ENCODE measurements at places on chromosomes 2 and 18.

GRCh38 chr18:60372132-60372531, 443 bp downstream of the MC4R start:
- DNase-seq = no peak

DNA sequence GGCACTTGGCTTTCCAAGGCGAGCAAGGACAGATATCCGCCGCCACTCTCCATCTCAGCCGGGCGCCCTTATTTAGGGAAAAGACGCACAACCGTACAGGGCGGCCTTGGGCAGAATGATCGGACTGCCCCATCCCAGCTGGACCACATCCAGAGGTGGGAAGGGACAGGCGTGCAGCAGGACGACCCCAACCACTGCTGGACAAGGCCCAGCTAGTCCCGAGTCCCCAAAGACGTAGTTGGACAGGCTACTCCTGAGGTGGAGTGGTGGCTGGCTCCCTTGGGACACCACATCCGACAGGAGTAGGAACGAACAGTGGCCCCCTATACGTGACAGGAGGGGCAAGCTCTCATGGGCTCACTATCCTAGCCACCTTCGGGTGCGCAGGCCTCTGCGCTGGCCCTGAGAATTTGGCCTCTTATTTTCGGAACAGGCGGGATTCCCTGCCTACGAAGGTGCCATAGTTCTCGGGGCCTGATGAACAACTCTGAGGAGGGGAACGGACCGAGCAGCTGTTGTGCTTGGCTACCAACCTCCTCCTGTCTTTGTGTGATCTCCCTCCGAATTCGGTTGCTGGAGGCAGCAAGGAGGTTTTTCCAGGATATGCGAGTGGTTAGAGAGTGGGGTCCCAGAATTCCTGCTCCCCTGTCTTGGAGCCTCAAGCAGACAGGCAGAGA, 2.3 kb downstream of the FEV start:
- DNase-seq = peak; percentile 33

DNA sequence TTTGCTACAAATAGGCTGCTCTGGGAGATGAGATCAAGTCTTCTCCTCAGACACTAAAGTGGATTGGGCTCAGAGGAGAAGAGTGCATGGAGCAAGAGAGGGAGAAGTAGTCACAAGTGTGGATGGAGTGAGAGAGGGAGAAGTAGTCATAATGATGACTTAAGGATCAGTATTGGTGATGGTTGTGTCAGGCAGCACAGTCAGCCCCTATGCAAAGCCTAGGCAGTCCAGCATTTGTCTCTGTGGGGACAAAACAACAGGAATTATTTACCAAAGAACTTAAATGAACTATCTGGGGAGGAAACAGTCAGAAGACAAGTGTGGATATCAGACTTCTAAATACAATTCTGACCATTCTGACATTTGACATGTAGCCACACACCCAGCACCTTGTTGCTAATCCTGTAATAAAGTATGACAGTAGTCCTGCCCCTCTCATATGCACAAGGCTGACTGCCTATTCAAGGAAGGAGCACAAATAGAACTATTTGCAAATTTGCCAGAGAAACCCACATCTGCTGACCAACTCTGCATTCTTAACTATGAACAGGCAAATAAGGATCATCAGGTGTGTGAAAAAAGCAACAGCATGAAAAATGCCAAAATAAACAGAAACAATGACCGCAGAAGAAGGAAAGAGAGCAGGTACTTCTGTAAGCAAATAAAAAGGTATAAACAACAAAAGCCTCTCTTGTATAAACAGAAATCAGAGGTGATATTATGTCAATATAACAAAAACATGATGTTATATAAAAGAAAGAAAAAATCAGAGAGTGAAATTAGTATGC, 1597.9 kb upstream of the ACVR2A start:
- no peak for DNase-seq

GRCh38 chr2:45980161-45980865, 316.9 kb upstream of the EPAS1 start:
- no peak for DNase-seq

DNA sequence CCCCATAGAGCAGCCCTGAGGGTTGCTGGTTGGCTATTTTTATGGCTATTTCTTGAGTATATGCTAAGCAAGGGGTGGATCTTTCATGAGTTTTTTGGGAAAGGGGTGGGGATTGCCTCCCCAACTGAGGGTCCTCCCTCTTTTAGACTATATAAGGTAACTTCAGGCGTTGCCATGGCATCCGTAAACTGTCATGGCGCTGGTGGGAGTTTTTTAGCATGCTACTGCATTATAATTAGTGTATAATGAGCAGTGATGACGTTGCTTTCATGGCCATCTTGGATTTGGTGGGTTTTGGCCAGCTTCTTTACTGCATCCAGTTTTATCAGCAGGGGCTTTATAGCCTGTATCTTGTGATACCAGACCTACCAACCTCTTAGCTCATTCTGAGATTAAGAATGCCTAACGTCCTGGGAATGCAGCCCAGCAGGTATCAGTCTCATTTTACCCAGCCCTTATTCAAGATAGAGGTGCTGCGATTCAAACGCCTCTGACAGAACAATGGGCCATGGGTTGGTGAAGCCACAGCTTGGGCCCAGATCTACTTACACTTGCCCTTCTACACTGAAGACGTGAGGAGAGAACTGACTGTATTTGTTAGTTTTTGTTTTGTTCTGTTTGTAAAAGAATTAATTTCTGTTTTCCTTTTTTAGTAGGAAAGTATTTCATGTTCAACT, 53.8 kb upstream of the TMEM163 start:
- no peak for DNase-seq

- DNase-seq = peak; percentile 78
Measured at GRCh38 chr2:99554238-99554637, 64.4 kb upstream of the REV1 start.

DNA sequence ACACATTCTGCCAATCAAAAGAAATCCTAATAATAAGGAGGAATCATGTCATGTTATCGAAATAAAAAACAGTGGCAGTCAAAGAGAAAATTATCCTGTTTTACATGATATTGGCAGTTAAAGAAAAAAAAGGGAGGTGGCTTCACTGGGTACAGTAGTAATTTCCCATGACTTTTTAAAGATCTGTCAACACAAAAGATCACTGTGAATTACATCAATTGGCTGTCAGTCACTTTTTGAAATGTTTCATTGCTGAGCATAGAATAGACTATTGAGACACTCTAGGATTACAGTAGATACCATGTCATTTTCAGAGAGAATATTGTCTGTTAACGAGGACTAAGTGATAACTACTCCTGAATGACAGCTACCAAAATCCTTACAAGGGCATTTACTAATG, 335.7 kb upstream of the CYP26B1 start:
- DNase-seq = no peak

DNA sequence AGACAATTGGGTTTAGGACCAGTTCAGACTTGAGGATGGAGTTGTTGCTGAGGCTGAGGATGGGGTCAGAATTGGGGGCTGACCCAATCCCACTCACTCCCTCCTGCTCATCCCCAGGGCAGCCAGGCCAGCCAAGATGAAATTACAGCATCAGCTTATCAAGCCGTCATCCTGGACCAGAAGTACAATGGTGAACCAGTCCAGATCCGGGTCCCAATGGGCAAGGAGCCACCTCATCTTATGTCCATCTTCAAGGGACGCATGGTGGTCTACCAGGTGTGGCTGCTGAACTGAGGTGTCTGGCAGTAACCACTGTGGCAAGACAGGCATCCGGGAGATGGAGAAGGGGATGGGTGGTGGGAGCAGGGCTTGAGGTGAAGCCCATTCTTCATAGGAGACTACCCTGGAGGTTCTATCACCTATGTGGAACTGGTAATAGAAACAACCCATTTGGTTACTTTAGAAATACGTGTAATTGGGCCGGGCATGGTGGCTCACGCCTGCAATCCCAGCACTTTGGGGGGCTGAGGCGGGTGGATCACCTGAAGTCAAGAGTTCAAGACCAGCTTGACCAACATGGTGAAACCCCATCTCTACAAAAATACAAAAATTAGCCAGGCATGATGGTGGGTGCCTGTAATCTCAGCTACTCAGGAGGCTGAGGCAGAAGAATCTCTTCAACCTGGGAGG, 13.9 kb downstream of the VIL1 start:
- DNase-seq = no peak

DNA sequence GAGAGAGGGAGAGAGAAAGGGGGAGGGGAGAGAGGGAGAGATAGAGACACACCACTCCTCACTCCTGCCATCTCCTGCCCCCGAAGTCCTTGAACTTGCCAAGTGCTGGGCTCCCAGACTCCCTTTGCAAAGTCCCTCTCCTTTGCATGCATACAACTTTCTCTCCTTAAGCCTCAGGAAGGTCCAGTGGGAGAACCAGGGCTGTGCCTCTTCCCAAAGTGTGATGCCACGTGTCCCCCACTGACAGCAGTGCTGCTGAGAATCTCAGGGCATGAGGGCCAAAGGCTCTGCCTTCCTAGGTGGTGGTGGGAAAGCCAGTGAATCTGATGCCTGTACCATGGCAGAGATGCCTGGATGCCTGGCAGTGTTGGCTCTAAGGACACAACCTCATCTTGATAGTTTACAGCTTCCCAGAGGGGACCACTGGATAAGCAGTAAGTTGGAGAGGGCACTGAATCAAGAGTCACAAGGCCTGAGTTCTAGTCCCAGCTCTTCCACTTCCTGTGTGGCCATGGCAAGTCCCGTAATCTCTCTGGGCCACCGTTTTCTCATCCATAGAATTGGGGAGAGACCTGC, 103.4 kb downstream of the CLIP4 start:
- peak; percentile 11 for DNase-seq

DNA sequence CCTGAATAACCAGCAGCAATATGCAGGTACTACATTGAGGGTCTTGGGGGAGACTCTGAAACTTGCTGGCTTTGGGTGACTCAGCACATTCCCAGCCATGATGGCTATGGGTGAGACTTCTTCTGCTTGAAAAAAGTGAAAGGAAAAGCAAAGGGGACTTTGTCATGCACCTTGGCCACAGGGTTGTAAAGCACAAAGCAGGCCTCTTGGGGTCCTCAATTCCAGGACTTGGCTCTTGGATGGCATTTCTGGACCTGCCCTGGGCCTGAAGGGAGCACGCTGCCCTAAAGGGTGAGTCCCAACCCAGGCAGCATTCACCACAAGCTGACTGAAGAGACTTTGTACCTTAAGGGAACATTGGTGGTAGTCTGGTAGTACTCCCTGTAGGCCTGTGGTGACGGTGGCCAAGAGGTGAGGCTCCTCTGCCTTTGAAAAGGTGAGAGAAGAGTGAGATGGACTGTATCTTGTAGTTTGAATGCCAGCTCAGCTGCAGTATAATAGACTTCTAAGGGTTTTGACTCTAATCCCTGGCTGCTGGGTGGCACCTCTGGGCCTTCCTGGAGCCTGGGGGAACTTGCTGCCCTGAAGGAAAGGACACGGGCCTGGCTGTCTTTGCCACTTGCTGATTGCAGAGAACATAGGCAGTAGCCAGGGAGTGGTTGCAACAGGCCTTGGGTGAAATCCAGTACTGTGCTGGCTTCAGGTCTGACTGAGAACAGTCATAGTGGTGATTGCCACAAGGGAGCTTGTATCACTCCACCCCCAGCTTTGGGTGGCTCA, 36.5 kb upstream of the CYTIP start:
- no peak for DNase-seq

GRCh38 chr2:63662028-63662804, 73.5 kb downstream of the MDH1 start:
- no peak for DNase-seq

DNA sequence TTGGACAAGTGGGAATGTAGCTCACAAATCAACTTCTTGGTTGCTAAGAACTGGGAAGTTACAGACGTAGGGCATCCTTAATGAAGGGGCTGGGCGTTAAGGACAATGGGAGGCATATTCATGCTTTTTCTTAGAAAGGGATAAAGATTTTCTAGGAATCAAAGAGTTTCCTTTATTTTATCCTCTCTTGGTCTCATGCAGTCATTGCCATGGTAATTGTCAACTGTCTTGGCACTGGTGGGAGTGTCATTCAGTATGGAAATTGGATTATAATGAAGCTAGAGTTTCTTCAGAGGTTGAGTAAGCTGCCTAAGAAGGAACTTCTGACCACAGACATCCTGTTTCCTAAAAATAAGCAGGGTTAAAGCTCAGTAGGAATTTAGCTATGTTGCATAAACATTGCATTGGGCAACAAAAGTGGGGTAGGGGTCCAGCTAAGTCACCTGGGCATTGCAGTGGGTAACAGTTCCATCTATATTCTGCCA, 114.0 kb downstream of the LYPD6B start:
- no peak for DNase-seq

GRCh38 chr2:102615620-102616436, 3.5 kb upstream of the SLC9A2 start:
- peak; percentile 62 for DNase-seq

- no peak for DNase-seq
Measured at GRCh38 chr2:154908327-154908726, 209.8 kb downstream of the KCNJ3 start.

DNA sequence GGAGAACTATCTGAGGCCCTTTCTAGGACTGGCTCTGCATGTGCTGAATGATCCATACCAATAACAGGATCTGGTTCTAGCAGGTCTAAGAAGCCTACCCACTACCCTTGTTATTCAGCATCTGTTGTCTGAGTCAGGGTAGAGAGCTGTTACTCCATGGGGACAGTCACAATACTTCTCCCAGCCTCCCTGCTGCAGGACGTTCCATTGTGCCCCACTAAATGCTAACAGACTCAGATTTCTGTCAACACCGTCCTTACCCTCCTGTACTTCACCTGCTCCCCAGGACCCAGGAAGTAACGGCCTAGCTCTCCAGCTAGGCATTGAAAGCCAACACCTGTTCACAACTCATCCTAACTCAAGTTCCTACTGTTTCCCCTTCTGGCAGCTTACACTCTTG, 719.7 kb upstream of the ID2 start:
- peak; percentile 32 for DNase-seq

DNA sequence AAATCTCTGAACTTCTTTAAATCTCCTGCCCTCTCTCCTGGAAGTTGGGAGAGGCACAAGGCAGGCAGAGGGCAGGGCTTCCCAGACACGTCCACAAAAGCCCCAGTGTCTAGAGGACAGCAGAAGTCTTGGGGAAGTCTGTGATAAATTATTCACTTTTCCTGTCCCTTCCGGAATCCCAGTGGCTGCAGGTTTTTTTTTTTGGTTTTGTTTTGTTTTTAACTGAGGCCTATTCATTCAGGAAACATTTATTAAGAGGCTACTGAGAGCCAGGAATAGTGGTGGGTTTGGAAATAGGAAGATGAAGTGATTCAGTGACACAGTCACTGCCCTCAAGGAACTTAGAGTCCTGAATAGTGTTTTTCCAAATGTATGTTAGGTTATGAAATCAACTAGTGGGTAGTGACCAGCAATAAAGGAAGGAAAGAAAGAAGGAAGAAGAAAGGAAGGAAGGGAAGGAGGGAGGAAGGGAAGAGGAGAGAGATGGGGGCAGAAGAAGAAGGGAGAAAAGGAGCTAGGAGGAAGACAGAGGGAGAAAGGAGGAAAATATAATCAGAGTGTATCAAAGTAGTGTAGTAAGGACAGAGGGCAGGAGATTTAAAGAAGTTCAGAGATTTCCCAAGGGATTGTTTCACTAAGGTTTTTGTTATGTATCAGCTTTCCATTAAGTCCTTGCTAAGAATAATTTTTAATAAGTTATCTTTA, 98.9 kb upstream of the ZFP36L2 start:
- DNase-seq = no peak
